ENCODE measurements at places on chromosomes 12 and 14.

DNA sequence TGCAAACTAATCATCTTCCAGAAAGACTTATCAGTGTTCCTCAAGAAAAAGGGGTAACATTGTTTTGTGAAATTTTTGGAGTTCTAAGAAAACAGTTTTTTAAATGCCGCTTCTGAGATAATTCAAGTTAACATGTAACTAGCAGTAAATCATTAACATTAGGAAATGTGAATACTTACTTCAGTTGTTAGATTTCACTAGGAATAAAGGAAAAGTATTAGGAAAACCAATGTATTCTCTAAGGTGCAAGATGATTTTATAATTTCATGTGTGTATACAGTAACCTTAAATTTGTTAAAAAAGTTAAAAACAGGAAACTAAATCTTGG lies 36.8 kb downstream of the PAPOLA start:
- DNase-seq: no peak

DNA sequence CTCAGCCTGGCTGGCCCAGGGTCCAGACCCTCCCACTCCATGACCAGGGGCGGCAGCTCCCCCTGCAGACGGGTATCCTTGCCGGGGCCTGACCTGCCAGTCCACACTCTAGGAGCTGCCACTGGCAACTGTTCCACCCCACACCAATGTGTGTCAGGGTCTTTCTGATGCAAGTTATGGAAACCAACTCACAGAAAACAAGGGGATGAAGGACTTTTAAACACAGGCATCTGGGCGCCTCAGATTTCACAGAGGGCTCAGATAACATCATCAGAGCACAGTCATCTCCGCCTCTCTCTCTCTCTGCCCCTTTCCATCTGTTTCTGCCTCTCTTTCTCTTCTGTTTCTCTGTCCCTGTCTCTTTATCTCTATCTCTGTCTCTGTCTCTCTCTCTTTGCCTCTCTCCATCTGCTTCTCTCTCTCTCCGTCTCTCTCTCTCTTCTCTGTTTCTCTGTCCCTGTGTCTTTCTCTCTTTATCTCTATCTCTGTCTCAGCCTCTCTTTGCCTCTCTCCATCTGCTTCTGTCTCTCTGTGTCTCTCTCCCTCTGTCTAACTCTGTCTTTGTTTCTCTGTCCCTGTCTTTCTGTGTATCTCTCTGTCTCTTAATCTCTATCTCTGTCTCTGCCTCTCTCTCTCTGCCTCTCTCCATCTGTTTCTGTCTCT lies 67.4 kb upstream of the FBRSL1 start:
- peak; percentile 52 for DNase-seq

- DNase-seq: peak; percentile 89
These were observed 299.6 kb downstream of the PCNX1 start for GRCh38 chr14:71206766-71207371.

- DNase-seq: no peak
These were observed 19.3 kb downstream of the JAG2 start for GRCh38 chr14:105149146-105149781.

DNA sequence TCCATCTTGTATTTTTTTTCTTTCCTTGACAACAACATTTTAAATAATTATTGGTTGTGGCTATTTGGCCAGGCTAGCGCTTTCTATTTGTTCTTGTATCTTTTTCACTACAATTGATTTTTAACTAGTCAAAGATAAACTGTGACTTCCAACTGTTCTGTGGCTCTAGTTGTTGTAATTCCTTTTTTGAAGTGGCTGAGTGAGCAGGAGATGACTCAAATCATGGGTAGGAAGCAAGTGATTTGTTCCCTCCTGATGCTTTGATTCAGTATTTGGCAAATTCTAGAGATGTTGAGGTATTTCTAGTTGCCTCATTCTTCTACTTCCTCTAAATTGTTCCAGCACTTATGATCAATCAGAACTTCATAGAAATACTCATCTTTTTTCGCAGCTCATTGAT lies 633.5 kb downstream of the RERGL start:
- no peak for DNase-seq

DNA sequence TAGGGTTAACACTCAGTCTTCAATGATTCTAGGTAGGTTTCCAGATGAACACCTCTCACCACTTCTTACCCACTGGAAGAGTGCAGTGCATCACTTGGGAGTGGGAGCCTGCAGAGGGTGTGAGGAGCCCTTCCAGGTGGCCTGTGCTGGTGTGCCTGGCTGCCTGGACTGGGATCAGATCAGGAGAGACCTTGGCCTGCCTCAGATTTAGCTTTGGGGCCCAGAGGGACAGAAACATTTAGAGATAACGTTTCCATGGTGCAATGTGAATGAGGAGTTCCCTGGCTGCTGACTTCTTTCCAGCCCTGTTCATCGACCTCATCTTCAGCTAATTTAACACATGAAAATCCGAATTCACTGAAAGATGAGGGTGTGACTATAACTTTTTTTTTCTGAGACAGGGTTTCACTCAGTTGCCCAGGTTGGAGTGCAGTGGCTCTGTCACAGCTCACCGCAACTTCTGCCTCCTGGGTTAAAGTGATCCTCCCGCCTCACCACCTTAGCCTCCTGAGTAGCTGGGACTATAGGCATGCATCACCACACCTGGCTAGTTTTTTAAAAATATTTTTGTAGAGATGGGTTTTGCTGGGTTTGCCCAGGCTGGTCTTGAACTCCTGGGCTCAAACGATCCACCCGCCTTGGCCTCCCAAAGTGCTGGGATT lies 53.6 kb downstream of the SUSD6 start:
- DNase-seq: no peak

DNA sequence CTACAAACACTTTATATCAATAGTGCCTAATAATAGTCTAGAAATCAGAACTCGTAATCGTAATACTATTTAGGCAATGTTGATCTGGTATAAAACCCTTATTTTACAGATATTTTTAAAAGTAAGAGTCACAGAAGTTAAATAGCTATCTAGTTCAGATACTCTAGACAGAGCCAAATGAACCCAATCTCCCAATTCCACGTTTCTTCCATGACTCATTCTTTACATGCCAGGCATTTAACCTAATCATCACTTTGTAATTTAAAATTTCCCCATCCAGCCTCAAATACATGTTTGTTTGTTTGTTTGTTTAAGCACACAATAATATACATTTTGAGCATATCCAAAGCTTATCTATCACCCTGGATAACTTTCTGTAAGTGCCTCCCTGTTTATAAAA lies 36.4 kb upstream of the GARIN6 start:
- no peak for DNase-seq

DNA sequence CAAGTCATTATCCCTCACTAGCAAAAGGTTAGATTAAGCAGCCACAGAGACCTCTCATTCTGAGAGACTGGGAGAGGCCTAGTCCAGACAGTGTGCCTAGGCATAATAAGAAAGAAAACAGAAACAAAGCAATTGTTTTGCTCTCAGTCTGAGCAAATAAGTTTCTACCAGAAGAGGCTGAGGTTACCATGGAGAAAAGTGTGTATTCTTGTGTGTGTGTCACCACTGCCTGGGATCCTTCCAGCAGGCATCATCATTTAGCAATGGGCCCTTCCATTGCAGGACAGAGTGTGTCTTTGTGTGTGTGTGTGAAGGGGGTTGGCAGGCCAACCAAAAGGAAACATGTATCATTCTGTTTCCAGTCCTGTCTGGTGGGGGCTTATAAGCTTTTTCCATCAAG lies 3.7 kb downstream of the EFS start:
- no peak for DNase-seq

GRCh38 chr14:93741556-93742230 lies 46.6 kb downstream of the PRIMA1 start:
- peak; percentile 49 for DNase-seq

- DNase-seq: peak; percentile 76
These were observed 12.2 kb upstream of the FOXG1 start for GRCh38 chr14:28754209-28754985.

- DNase-seq: no peak
These were observed 972 bp downstream of the SAMD4A start for GRCh38 chr14:54567639-54568561.

DNA sequence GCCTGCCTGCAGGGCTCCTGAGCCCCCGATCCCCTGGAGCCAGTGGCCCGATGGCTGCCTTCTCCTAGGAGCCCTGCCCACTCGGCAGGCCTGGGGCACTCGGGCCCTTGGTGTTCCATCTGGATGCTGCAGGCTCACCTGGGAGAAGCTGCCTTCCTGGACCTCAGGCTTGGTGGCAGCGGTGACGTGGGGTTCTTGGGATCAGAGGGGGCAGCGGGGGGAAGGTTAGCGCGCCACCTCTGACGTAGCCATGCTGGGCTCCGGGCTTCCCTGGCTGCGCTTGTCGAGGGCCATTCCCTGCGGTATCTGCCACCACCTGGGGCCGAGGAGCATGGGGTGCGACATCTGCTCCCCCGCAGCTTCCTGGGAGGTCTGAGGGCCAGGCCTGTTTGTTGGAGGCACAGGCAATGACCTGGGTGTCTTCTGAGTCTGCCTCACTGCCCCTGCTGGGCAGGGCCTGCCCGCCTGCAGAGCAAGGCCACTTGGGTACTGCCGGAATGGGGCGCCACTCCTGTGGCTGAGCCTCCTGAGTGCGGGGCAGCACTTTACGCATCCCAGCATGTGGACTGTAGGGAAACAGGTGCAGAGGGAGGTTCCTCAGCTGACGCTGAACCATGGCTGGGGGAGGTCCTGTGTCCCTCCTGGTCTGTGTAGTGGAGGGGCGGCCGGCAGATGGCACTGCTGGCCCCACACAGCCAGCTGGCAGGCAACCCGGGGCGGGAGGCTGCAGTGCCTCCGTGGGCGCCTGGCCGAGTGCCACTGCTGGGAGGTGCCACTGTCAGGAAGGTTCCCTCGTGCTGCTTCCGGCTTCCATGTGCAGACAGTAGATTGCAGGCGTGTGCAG lies 20.3 kb downstream of the MTA1 start:
- peak; percentile 97 for DNase-seq

GRCh38 chr12:32031109-32031508 lies 71.9 kb downstream of the RESF1 start:
- DNase-seq: no peak

GRCh38 chr12:132262256-132263060 lies 66.9 kb downstream of the GALNT9 start:
- no peak for DNase-seq

- DNase-seq: peak; percentile 36
These were observed 520 bp upstream of the MON2 start for GRCh38 chr12:62466018-62466593.

DNA sequence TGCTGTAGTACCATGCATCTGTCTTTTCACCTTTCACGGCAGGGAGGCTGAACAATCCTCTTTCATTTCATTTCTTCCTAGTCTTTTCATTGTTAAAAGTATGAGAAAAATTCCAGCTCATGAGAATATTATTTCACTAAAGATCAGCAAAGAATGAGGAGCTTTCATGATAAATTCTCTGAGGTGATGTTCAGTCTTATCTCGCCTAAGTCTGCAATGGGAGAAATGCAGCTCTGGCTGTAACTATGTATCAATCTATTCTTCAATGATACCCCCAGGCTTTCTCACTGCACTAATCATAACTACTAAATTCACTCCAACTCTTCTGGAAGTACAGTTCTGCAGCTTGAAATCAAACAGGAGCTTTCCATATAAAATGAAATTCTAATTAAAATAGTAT lies 15.7 kb downstream of the FOXG1 start:
- no peak for DNase-seq

DNA sequence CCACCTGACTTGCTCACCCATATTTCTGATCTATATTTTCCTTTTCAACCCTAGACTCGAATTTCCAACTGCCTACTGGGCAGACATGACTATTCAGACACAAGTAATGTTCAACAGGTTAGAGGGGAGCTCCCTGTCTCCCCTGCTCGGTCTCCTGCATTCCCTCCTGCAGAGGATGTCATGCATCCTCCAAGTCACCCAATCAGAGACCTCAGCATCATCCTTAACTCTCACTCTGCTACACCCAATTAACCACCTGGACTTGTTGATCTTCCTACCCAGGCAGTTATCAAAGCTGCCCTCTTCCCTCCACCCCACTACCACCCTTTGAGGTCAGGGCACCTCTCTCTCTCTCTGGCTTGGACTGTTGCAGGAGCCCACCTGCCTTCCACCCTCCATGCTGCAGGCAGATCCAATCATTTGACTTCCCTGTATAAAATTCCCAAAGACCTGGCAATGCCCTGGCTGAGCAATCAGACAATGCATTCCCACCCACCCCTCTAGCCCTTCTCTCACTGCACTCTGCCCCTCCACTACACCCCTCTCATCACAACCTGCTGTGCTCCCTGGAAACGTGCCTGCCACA lies 10.9 kb downstream of the FAIM2 start:
- DNase-seq: no peak

GRCh38 chr12:113151655-113152054 lies 2.1 kb downstream of the CFAP73 start:
- no peak for DNase-seq

- no peak for DNase-seq
These were observed 19.8 kb downstream of the ISM2 start for GRCh38 chr14:77478796-77479195.

GRCh38 chr14:95832012-95832411 lies 44.6 kb upstream of the TUNAR start:
- DNase-seq: no peak

GRCh38 chr12:79255288-79255687 lies 390.7 kb downstream of the SYT1 start:
- no peak for DNase-seq

GRCh38 chr12:4809449-4810218 lies 89.4 kb downstream of the GALNT8 start:
- no peak for DNase-seq

DNA sequence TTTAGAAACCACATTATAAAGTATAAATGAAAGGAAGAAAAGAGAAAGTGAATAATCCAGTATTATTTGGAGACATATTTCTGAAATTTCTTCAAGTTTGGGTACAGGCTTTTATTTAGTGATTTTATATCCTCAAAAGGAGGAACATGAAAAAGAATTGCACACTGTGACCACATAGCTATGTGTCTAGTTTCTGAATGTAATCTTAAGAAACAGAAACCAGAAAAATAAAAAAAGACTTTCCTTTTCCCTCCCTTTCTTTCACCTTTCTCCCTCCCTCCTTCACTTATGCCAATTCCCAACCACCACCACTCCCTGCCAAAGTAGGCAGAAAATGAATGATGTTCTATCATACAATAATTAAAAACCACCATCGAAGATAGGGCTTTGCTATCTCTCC lies 189.6 kb downstream of the PRKD1 start:
- no peak for DNase-seq

DNA sequence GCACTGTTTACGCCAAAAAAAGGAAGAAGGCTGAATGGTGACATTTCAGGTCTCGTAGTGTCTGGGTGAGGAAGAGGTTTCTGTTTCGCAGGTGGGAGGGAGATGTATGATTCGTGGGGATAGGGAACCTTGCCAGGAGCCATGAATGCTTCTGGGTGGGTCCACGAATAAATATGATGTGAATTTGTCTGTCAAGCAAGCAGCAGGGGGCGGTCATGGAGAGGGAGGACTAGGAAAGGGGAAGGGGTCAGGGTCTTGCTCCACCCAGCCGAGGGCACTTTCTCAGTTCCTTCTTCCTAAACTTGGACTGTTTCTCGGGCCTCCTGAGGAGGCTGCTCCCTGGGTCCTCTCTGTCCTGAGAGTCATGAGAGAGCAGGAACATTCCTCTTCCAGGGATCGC lies 72.5 kb downstream of the LGMN start:
- DNase-seq: no peak

- no peak for DNase-seq
These were observed 156.8 kb downstream of the PDZRN4 start for GRCh38 chr12:41344776-41345470.

Measured in NCI-H1694 treated with DMSO at 0.1 percent for 48 hours (cell line).